Camera-type eye (tissue), 1 donor: ENCODE measurements at places on chromosomes 7 and 10. TPM values are rescaled to one million over a fixed set of nuclear protein-coding genes. Genes with fewer than 3 reads are reported as not detected.

Gene CTAGE4
- total RNA-seq: 2.7 TPM

Gene SRI
- total RNA-seq: 72.4 TPM

Gene KCNMA1
- 114 TPM for total RNA-seq

Gene HIBADH
- 52.5 TPM for total RNA-seq

Gene MPP7
- 30.6 TPM for total RNA-seq
